WERI-Rb-1 (cell line): ENCODE measurements at places on chromosomes 12 and 14.

GRCh38 chr14:104879201-104879982, 14.3 kb downstream of the CEP170B start:
- peak; percentile 92 for DNase-seq

DNA sequence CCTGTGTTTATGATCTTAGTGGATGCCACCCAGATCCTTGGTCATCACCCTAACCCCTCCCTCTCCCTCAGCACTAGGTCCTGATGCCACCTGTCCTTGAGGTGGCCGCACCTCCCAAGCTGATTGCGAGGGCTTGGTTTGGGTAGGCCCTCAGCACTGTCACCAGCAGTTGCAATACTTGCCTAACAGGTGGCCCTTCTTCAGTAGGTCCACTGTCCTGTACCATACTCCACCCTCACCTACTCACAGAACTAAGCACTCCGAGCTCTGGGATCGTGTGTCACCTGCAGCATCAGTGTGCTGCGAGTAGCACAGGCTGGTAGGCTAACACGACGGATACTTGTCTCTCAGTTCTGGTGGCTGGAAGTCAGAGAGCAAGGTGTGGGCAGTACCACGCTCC, 14.0 kb upstream of the SERPINA12 start:
- DNase-seq = no peak

- no peak for DNase-seq
Observed at GRCh38 chr12:96902076-96902475, 5.0 kb upstream of the NEDD1 start.

GRCh38 chr14:64401949-64402348, 13.8 kb downstream of the MTHFD1 start:
- no peak for DNase-seq

- DNase-seq = no peak
Observed at GRCh38 chr14:76904100-76904739, 78.0 kb downstream of the LRRC74A start.

DNA sequence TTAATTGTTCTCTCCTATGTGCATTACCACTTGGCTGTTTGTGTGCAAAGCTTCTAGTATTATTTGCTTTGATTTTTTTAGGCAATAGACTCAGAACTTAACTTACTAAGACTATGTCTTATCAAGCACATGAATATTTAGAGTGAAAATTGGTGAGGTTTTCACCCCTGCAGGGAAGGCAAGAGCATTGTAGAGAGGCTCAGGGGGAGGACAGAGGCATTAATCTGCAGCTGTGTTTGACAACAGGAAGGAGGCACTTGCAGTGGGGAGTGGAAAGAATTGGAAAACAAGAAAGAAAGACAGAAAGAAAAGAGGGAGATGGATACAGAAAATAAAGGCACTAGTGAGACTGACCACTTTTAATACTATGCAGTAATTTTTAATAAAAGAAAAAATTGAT, 431.6 kb downstream of the PDZRN4 start:
- DNase-seq = no peak

DNA sequence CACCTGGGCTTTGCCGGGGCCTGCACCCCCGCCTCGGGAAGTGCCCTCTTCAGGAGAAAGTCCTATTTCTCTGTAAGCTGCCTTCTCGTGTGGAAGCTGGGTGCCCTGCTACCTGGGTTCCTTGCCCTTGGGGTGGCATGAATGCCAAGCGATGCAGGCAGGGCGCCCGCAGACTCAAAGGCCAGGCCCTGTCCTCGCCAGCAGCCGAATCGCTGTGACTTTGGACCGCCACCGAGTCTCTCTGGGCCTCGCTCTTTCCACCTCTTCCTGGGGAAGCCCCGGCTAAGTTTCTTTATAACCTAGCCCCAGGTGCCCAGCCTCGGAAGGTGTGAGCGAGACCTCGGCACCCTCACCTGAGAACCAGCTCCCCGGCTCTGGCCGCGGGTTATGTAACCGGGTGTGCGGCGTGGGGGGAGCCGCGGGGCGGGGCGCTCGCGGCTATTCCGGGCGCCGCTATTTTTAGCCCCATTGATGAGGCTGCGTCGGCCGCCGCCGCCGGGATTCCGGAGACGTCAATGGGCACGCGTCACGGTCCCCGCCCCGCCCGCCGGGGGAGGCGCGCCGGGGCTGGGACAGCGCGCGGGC, 14.6 kb upstream of the NR4A1 start:
- DNase-seq = peak; percentile 81

- no peak for DNase-seq
Observed at GRCh38 chr12:79448816-79449215, 241.9 kb downstream of the PAWR start.

GRCh38 chr12:106863189-106863588, 88.7 kb downstream of the RIC8B start:
- no peak for DNase-seq

DNA sequence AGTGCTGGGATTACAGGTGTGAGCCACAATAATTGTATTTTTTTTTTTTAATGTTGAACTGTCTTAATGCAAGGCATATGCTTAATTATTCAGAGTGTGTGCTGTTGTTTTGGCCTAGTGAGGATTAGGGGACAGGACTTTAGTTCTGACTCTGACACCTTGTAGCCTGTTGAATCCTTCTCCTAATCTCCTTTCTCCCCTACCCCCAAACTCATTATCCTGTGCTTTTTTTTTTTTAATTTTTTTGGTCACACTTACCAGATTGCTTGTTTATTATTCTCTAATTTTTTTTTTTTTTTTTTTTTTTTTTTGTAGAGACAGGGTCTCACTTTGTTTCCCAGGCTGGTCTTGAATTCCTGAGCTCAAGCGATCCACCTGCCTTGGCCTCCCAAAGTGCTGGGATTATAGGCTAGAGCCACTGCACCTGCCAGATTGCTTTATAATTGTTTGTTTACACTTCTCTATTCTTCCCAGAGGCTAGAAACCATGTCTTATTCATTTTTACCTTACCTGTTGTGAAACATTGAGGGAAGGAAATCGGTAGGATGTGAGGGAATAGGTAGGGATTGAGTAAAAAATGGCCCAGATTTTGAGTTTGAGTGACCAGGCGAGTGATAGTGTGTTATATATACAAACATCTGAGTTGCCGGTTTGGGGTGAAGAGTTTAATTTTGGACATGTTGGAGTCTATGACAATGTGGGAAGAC, 32.2 kb downstream of the DIP2B start:
- DNase-seq = no peak

DNA sequence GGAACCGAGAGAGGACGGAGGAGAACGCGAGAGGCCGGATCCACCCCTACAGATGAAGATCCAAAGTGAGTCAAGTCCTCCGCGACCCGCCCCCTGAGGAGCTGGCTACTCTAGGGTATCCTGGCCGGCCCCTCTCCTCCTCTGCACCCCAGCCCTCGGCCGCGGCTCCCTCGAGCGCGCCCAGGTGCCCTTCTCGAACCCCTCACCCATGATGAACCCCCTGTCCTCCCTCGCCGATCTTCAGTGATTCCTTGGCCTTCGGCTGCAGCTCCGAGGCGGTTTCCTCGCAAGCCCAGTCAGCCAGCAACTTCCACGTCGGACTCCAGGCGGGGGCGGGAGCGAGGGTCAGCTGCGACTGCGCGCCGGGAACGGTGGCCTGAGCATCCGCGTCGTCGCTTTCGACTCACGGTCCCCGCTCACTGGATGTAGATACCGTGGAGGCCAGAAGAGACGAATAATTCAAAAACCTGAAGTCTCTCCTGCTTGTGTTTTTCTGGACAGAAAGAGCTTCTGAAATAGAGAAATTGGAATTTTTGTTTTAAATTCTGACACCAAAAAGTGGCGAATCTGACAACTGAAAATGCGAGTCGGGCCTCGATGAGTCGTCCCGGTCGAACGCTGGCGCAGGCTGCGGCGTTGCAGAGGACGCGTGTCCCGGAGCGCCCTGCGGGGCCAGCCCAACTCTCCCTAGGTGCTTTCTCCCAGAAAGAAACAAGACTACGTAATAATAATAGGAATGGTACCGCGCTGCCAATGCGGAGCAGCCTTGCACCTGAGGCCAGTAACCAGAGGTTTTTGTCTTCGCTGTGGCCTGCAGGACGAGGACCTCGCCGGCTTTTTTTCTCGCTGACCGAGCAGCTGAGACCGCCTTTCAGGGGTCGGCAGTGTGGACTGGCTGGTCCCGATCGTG, at the start of gene ARL1:
ARL1 (minus strand) TSS at position 337 of the 910 bp plus-strand sequence; CDS start at position 210, 127 bp downstream.
- DNase-seq = peak; percentile 86

- no peak for DNase-seq
Observed at GRCh38 chr12:116465407-116465806, 93.8 kb upstream of the MAP1LC3B2 start.

GRCh38 chr12:27524839-27525753, 1.1 kb downstream of the PPFIBP1 start:
- no peak for DNase-seq
